Stimulated activated CD8-positive, alpha-beta memory T cell treated with anti-CD3 and anti-CD28 coated beads, Interleukin-4, amount 100 ng/mL, for 1 hour (primary cell): ENCODE measurements at places on chromosomes 2 and 18.

- no peak for DNase-seq
Observed at GRCh38 chr2:15047184-15047583, 414.7 kb downstream of the LRATD1 start.

GRCh38 chr2:239355724-239356123 lies 45.1 kb downstream of the HDAC4 start:
- no peak for DNase-seq

DNA sequence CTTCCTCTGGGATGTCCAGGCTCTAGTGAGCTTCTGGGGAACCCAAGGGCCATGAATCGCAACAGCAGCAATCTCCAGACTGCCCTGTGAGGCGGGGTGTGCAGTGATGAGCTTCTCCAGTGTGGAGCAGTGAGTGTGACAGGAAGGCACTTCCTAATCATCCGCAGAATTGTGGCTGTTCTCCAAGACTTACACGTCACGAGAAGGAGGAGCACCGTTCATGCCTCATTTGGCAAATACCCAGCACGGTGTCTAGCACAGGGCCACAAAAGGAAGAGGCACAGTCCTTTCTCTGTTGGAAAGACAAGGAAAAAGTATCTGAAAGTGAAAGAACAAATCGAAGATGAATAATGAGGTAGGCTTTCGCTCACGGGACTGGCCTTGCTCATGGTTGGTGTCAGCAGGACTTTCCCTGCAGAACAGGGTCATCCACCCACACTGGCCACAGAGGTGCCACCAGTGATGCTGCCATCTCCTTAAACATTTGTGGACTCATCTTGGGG lies 125.1 kb upstream of the HAAO start:
- DNase-seq, result no peak

GRCh38 chr2:144421606-144422510 lies 98.1 kb downstream of the ZEB2 start:
- no peak for DNase-seq

DNA sequence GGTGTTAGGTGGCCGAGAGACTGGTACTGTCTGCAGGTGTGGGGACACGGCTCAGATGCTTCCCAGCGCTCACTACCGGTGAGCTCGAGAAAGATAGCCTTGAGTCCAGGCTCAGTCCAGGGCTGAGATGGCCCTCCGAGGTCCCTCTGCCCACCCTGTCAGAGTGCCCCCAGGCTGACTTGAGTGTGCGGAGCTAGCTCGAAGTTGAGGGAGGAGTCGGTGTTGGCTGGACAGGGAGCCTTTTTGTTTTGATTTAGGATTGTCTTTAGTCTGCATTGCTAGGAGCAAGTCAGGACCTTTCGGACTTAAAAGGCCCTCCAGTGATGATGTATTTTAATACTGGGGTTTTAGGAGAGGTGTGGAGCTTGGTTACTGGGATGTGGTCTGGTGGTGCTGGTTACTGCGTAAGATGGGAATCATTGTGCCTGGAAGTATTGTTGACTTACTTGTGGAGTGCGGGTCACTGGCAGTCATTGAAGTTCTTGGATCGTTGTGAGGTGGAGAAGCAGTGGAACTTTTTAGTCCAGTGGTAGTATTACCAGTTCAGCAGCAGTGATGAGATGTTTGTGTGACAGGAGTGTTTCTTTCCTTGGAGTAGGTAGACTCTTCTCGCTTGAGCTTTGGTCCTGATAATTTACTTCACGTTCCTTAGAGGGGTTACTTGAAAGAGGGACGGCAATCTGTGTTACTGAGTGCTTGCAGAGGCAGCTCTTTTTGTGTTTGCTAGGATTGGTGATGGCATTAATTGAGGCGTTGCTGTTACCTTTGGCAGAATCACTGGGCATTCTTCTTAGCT lies 633 bp downstream of the KIAA1328 start:
- no peak for DNase-seq

DNA sequence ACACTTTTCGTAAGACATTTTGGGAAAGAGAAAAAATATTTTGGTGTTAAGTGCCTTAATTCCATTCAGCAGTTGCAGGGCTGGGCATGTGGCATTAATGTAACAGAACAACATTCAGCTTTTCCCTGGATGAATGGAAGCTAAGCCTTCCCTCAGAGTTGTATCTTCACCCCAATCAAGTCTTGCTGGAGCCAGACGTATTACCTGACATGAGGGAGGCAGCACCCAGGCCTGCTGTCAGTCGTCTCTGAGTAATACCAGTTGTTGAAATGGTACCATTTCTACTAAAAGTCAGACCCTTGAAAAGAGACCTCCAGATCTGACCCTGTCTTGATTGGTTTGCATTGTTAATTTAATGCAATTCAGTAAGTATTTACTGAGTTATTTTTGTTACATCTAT lies 57.5 kb downstream of the MALT1 start:
- DNase-seq, result no peak

GRCh38 chr18:78041218-78041617 lies 791.6 kb downstream of the GALR1 start:
- no peak for DNase-seq

GRCh38 chr2:240791821-240792628 lies 28.0 kb downstream of the KIF1A start:
- no peak for DNase-seq

GRCh38 chr2:222102575-222103349 lies 196.0 kb downstream of the PAX3 start:
- no peak for DNase-seq

- no peak for DNase-seq
Observed at GRCh38 chr2:167860082-167860481, 387.3 kb downstream of the STK39 start.

GRCh38 chr2:130810490-130810889 lies 26.2 kb upstream of the ARHGEF4 start:
- DNase-seq, result no peak

DNA sequence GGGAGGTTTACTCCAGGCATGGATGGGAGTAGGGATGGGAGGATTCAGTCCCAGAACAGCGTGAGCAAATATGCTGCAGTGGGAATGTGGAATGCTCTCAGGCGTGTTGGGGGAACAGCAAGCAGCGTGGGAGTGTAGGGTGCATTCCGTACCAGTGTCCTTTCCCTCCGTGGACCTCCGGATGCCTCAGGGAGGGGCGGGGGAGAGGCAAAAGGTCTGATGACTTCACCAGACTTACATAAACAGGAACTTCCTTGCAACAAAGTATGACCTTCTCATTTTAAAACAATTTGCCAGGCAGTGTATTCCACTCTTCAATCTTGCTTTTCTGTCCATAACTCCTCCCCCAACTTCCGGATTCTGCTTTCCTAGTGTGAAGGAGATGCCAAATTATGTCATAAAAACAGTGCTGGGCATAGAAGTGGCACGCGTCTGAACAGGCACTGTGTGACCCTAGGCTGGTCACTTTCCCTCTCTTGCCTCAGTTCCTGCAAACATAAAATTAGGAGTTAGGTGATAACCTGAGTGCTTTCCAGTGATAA lies 36.9 kb downstream of the RPL37A start:
- no peak for DNase-seq

DNA sequence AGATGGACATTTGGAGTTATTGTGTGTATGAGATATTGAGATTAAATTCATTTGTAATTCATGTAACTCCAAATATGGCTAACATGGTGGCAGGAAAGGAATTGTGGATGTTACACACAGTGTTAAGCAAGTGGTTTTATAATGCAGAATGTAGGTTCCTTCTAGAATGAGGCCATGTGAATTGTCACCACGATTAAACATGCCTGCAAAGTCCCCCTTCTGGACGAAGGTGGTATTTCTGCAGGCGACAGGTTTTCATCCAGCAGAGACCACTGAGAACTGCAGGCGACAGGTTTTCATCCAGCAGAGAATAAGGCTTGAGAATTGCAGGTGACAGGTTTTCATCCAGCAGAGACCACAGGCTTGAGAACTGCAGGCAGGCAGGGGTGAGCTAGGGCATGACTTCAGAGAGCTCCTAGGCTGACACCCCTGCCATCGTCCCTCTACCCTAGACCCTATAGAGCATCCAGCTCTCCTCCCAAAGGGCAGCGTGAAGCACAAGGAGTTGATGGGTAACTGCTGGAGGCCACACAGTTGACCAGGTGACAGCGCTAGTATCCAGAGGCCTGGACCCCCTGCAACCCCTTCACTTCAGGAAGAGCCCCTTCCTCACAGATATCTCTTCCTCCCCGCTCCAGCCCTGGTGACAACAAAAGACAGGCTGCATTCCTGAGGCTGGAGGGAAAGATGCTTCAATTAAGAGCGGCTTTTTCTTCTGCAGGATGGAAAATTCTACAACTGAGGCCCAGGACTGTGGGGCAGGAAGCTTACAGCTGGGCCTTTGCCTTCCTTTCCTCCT lies 175.8 kb downstream of the LOXHD1 start:
- DNase-seq, result no peak

- no peak for DNase-seq
Observed at GRCh38 chr2:226943862-226944620, 108.2 kb downstream of the RHBDD1 start.

DNA sequence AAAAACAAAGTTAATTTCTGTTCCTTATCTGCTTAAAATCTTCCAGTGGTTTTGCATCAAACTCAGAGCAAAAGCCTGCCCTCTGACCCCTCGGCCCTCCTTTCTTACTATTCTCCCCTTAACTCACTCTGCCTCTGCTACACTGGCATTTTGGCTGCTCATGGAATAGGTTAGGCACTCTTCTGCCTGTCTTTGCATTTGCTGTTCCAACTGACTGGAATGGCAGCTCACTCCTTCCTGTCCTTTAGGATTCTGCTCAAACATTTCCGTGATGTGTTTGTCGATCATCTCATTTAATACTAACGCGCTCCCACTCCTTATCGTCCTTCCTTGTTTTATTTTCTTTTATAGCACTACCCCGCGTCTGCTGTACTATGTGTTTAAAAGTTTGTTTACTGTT lies 815 bp downstream of the CEBPZ start:
- no peak for DNase-seq

- DNase-seq, result no peak
Observed at GRCh38 chr2:200930947-200931626, 32.4 kb downstream of the ORC2 start.

DNA sequence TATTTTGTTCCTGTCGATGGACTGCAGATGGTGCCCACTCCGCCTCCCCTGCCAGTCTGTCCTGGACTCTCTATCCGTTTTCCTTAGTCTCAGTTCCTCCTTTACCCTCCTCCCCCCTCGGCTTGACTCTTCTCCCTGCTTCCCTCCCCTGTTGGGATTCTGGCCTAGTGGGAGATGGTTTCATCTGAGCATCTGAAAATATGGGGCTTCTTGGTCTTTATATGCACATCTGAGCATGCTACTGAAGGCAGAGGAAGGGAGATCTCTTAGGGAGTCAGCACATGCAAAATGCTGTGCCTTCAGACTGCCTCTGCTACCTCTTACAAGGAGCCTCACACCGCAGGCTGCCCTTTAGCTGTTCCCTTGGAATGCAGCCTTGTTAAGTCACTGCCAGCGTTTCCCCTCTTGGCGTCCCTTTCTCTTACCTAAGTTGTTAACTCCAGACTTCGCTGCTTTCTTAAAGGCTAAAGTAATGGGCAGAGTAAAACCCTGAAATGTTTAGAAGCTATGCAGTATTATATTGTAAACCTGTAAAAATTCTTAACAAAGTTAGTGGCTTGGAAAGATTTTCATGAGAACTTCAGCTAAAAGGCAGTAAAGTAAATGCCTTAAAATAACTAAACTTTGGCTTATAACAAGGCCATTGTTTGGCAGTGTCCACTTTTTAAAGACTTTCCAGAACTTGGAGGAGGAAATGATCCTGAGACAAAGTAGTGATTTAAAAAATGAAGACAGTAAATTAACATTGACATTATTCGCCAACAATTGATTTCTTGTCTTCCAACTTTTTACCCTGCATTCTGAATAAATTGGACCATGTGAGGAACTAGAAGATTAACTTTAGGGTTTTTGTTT lies 49.8 kb downstream of the LDLRAD4 start:
- DNase-seq, result no peak

DNA sequence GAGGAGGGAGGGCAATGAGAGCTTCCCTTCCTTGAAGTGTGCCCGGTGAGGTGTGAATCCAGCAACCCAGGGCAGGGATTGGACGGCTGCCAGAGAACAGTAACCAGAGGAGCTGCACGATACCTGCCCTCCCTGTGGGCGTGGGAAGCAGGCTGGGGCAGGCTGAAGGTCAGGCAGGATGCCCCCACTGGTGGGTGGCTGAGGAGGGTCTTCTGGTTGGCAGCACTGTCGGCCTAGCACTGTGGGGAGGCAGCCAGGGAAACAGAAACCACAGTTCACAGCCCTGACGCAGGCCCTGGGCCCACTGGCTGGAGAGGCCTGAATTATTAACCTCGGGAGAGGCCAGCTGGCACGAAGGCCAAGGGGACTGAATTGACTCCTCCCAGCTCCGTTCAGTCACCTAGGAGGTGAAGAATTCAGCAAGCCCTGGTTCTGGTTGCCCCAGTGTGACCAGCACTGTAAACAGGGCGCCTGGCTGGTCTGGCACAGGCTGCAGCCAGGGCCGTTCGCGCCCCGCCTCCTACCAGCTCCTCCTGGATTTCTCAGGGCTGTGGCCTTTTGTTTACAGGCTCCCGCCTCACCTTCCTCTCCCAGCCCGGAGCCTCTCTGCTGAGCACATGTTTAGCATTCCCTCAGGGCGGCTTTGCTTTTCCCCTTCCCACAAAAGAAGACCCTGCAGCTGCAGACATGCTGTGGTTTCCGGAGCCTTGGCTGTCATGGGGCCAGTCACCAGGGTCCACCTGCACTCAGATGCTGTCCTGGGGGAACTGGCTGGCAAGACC lies 97.8 kb downstream of the B3GNT2 start:
- DNase-seq, result no peak

GRCh38 chr2:197937814-197938213 lies 133.4 kb downstream of the PLCL1 start:
- no peak for DNase-seq

GRCh38 chr2:210445116-210445707 lies 31.3 kb downstream of the LANCL1 start:
- no peak for DNase-seq

DNA sequence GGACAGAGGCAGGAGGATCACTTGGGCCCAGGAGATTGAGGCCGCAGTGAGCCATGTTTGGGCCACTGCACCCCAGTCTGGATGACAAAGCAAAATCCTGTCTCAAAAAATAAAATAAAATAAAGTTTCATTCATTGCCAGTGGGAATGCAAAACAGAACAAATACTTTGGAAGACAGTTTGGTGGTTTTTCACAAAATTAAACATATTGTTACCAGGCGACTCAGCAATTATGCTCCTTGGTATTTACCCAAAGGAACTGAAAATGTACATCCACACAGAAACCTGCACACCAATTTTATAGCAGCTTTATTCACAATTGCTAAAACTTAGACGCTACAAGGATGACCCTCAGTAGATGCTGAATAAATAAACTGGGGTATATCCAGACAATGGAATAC lies 35.8 kb downstream of the FOSL2 start:
- no peak for DNase-seq

- peak; percentile 75 for DNase-seq
Observed at GRCh38 chr2:231709981-231710798, 1.9 kb downstream of the PTMA start.

GRCh38 chr2:203549406-203549805 lies 14.3 kb upstream of the RAPH1 start:
- no peak for DNase-seq

DNA sequence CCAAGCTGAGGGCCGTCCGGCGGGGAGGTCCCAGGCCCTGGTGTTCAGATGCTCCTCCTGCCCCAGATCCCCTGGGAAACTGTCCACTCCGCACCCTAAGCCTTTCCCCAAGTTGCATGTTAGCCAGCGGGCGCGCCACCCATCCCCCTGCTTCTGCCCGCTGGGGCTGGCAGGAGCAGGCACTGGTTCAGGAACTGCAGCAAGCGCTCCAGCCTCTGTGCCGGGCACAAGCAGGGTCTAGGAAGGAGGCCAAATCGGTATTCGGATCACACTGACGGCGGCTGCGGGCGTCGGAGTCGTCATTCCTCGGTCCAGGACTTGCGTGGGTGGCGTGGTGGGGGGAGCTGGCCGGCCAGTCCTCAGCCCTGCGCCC lies 53.7 kb downstream of the FAM168B start:
- no peak for DNase-seq
